ENCODE measurements at places on chromosomes 4 and X. TPM values are rescaled to one million over a fixed set of nuclear protein-coding genes. Genes with fewer than 3 reads are reported as not detected.

GRCh38 chr4:145819853-145820181, 118.8 kb downstream of the ZNF827 start:
- DNase-seq = no peak
- peaks cover 38% of the 10 kb centered on the region for H3K36me3 ChIP-seq
- peaks cover 6% of the 10 kb centered on the region for H3K4me1 ChIP-seq
- H3K4me3 ChIP-seq = no peak overlapping the region
- H3K27me3 ChIP-seq = no peaks in the 10 kb centered on the region

DNA sequence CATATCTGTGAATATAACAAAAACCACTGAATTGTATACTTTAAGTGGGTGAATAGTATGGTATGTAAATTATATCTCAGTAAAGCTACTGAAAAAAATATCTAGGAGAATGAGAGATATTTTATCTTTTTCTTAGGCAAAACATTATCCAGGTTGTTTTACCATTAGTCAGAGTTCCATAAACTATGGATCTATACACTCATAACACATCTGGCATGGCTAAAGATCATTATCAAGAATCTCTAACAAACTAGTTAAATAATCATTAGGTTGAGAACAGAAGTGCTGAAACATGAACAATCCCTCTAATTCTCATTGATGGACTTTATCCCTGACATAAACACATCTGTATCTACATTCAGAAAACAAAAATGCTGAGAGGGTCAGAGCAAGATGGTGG, 15.6 kb downstream of the MED14 start:
- H3K27me3 ChIP-seq = no peaks in the 10 kb centered on the region
- no peak for DNase-seq
- H3K4me1 ChIP-seq = peaks cover 23% of the 10 kb centered on the region
- peaks cover 55% of the 10 kb centered on the region for H3K36me3 ChIP-seq

DNA sequence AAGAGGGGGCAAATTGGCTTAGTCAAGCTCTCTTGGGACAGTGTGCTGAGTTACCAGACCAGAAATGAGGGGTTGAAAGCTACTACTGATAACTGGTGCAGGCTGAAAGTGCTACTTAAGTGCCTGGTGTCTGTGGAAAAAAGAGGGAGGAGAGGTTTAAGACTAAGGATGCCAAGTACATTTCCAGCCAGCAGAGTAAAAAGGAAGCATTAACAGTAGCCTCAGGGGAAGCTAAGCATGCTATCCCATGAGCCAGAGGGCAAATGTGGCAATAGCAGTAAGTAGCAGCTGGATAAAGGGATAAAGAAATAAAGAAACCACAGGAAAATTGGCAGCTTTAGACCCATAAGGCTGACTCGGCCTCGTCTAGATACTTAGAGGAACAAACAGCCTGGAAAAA, 196.3 kb upstream of the MAB21L2 start:
- H3K36me3 ChIP-seq = peaks cover 8% of the 10 kb centered on the region
- no peaks in the 10 kb centered on the region for H3K4me1 ChIP-seq
- H3K27ac ChIP-seq = no peak overlapping the region
- DNase-seq = no peak
- no peak overlapping the region for H3K4me3 ChIP-seq

Gene MAGED1
- total RNA-seq = 33.9 TPM

All from activated CD4-positive, alpha-beta memory T cell treated with anti-CD3 and anti-CD28 coated beads, Interleukin-2, amount 10 ng/mL, durations not matched to agents 7 days and 5 days (primary cell).